NCI-H187 (cell line): ENCODE measurements at places on chromosomes 6 and 20.

GRCh38 chr20:58482416-58482815, 32.8 kb downstream of the APCDD1L start:
- no peak for DNase-seq

GRCh38 chr20:62056975-62057374, 8.7 kb downstream of the TAF4 start:
- DNase-seq = no peak

- DNase-seq = no peak
These were observed 211.9 kb downstream of the GRM1 start for GRCh38 chr6:146240807-146241206.

DNA sequence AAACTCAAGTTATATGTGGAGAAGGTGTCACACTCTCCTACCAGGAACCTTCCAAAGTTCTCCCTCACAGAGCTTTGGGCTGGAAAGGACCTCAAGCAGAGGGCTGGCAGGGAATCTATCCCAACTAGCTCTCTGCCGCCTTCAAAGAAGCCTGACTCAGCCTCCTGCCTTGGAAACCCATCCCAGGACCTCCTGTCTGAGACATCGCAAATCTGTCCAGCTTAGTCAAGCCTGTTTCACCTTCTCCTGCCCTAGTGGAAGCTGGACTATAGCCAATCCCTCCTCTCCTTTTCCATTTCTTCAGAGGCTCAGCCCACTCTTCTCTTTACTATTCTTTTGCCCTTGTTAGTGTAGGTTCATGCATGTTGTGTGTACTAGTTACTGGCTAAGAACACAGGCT, 48.2 kb upstream of the FOXP4 start:
- DNase-seq = no peak

- no peak for DNase-seq
These were observed 3.2 kb upstream of the RFPL4B start for GRCh38 chr6:112343977-112344376.
